ENCODE measurements at places on chromosomes 7 and 10.
A peak's percentile ranks its signal among the peaks of the same experiment; 100 is the strongest.

DNA sequence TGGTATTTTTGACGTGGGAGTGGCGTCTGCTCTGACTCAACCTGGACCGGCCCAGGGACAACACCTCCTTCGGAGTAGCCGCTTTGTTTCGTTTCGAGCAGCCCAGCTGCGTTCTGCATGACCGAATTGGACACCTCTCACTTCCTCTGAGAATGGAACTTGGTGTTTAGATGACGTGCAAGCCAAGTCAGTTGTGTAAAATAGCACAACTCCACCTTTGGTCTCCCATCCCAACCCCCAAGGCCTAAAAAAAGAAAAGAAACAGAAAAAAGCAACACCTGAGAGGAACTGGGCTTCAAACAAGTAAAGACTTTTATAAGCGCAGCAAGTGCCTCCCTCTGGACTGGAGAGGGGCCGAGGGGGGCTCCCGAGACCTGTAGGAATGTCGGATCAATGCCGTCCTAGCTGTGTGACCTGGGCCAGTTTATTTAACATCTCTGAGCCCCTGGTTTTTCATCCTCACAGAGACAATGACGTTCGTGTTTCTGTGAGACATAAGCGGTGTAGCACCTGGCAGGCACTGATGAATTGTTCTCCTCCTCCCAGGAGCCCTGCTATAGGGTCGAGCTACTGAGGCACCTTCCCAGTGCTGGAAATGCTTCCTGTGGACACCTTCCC lies 52.0 kb upstream of the SMNDC1 start:
- DNase-seq = peak; percentile 65

DNA sequence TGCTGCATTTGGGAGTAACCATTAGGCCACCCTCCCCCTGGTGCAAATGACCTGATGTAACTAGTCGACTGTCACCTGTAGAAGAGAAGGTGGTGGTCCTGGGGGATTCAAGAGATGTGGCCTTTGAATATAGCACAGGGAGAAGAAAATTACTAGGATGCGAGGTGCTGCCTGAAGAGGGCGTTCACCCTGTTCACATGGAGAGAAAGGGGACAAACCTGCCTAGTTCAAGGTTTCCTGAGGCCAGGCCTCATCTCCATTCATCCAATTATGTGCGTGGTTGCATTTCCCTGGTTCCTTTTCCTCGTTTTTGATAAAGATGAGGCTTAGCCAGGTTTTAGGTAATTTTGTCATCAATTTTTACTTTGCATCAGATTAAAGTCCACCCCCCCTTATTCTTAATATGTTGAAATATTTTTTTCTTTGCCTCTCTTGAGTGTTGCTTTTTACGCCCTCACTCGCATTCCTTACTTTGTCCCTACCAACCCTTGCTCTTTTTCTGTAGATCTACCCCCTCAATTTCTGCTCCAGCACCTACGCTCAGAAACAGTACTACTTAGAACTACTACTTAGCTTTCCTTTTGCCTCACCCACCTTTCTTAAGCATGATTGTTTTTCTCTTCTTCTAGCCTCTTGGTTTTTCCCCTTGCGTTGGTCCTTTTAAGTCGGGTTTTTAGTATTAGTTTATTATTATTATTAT lies 13.7 kb downstream of the CLCN1 start:
- DNase-seq = no peak

GRCh38 chr7:138913783-138914182 lies 67.4 kb downstream of the KIAA1549 start:
- DNase-seq = no peak

GRCh38 chr7:2080060-2080387 lies 152.7 kb downstream of the MAD1L1 start:
- no peak for DNase-seq

- DNase-seq = no peak
Measured at GRCh38 chr10:75028748-75029147, 82.7 kb upstream of the SAMD8 start.

- no peak for DNase-seq
Measured at GRCh38 chr10:79353726-79354125, 6.5 kb downstream of the PPIF start.

DNA sequence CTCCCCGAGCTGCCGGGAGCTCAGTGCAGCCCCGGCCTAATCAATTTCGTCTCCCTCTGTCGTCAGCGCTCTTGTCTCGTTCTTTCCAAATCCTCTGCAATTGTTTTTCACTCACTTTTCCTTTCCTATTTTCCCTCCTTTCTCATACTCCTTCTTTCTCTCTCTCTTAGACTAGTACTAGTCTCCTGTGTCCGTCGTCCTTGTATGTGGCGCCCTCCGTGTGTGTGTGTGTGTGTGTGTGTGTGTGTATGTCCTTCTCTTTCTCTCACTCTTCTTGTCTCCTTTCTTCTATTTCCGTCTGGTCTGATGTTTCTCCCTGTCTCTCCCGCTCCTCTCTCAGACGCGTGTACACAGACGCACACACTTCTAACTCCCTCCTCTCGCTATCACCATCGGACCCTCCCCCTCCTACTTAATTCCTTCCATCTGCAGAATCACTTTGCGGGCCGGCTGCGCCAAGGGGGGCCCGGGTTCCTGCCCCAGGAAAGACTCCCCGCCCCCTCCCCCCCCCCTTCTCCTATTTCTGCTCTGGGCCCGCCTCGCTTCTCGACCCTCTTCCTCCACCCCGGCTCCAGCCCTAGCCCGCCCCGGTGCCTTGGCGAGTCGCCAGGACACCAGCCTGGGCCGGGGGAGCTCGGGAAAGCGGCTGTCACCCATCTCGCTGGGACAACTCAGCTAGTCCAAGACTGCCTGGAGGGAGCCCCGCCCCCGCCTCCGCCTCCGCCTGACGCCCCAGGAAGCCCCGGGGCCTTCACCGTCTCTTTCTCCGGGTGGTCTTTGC lies 743 bp upstream of the ZCCHC24 start:
- DNase-seq = no peak

DNA sequence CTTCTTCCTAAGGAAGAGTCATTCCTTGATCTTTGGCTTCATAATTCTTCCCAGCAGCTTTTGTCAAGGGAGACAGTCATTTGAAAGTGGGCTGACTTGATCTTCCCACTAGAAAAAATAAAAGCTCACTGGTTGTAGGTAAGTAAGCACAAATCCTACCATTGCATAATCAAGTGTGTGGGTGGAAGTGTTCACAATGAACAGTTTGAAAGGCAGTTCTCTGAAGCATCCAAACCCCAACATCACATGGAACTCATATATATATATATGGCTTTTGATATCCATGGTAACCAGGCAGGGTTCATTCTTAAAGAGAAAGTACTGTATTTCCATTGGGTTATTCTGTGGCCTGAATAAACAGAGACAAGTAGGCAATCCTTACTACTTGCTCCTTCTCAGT lies 51.6 kb downstream of the ARMH3 start:
- no peak for DNase-seq

DNA sequence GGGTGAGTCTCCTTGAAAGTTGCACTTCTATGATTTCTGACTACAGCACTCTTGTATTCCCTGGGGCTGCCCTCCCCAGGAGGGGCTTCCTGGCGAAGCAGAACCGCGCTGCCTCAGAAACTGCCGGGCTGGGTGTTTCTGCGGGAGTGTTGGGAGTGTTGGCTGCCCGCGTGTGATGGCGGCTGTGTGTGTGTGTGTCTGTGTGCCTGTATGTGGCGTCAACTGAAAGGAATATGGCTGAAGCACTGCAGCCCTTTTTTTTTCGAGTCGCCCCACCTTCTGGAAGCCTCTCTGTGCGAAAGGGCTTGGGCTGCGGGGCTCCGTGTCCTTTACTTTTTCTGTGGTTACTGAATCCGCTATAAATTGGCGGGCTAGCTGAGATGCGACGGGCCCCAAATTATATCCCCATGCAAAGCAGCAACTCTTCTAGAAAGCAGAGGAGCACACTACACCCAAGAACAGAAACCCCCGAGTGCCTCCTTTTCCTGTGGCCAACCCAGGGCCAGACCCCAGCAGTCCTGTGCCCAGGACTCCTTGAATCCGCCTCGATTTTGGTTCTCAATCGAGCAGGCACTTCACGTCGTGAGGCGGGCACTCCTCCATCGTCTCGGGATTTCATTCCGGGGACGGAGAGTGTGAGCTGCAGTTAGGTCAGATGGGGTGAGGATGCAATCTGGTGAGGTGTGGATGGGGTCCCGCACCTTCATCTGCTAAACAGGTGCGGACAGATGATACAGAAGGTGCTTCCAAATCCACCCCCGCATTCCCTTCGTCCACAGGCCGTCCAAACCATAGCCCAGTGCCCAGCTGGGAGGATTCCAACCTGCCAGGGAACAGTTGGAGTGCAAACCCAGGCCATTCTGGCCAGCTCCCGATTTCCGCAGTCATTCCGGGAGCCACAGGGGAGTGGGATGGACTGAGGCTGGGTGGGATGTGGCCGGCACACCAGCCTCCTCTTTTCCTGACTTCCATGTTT lies 22.5 kb upstream of the ZNF273 start:
- no peak for DNase-seq

- no peak for DNase-seq
Measured at GRCh38 chr10:22737587-22737986, 23.2 kb upstream of the PIP4K2A start.

GRCh38 chr7:77944183-77945182 lies 145.9 kb downstream of the PHTF2 start:
- DNase-seq = no peak

DNA sequence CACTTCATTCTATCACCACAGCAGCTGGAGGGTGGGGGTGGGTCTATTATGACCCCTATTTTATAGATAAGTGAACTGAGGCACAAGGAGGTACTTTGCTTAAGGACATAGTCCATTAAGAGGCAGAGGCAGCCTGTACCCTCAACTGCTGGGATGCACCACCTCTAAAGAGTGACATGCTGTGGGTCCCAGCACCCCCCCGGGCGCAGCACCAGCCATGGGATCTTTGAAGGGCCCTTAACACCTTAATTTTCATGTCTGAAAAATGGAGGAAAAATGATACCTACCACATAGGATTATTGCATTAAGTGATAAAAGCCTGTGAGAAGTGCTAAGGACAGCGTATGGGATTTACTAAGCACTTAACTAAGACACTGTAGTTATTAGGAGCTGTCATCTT lies 15.4 kb downstream of the ADCYAP1R1 start:
- DNase-seq = no peak

DNA sequence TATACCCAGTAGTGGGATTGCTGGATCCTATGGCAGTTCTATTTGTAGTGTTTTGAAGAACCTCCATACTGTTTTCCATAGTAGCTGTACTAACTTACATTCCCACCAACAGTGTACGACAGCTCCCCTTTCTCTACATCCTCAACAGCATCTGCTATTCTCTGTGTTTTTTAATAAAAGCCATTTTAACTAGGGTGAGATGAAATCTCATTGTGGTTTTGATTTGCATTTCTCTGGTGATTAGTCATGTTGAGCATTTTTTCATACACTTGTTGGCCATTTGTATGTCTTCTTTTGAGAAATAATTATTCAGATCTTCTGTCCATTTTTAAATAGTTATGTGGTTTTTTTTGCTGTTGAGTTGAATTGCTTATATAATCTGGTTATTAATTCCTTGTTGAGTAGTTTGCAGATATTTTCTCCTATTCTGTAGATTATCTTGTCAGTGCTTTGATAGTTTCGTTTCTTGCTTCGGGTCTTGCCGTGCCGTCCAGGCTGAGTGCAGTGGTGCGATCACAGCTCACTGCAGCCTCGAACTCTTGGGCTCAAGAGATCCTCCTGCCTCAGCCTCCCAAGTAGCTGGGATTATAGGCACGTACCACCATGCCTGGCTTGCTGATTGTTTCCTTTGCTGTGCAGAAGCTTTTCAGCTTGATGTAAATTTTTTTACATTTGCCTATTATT lies 12.0 kb downstream of the MTG1 start:
- DNase-seq = no peak

DNA sequence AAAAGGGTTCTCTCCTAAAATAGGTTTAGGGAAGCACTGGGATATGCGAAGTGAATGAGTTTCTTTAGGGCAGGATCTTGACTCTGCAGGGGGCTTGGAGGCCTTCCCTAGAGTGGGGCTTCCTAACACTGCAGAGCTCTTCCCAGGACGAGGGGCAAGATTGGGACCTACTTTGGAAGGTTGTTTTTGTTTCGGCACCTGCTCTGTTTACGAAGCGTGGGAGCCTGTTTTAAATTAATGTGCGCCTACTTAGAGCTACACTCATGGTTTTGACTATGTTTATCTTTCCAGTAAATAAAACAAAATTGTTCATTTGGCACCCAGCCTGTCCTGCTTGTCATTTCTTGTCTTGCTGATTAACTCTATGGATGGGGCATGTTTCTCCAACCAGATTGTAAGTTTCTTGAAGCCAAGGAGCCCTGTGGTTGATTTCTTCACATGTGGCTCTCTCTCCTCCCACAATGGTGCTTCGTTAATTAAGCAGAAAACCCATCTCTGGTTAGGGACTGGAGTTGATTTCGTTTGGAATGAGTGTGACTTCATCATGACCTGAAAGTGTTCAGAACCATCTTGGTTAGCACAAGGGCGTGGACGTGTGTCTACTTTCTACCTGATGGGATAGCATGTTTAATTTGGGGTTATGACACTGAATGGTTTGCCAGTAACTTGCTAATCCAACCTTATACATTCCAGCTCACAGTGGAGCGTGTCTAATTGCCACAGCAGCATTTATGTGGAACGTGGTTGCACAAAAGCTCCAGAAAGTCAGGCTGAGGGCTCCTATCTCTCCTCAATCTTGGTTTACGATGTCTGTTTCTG lies 98.1 kb downstream of the TCF7L2 start:
- no peak for DNase-seq

DNA sequence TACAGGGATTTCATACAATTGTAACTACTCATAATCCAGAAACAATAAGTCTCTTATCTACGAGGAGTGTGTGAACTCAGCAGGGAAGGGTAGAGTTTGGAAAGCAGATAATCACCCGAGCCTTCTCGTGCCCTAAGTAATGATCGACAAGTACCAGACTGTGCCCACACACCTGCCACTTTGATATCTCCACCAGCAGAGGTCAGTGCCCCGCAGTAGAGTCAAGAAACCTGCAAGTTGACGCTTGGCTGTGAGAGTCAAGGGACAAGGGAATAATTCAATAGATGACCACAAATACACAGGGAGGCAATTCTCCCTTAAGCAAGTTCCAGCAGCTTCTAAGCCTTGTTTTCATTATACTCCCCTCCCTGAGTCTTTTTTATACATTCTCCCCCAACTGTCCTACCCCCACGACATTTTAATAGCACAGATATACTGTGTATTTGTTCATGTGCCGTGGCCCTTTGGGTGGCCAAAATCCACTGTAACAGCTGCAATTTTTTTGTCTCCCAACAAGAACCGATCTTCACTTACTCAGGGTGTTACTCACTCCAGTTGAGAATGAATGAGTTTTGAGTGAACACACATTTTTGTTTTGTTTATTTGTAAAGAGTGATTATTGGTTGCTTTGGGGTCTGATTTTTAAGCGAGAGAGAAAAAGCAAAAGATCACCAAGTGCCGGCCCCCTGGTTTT lies 106.9 kb upstream of the RHEB start:
- DNase-seq = no peak

- DNase-seq = peak; percentile 49
Measured at GRCh38 chr10:26437637-26438461, at the start of gene APBB1IP. APBB1IP (plus strand) TSS chr10:26438341; CDS start chr10:26492327, 53,986 bp downstream.

DNA sequence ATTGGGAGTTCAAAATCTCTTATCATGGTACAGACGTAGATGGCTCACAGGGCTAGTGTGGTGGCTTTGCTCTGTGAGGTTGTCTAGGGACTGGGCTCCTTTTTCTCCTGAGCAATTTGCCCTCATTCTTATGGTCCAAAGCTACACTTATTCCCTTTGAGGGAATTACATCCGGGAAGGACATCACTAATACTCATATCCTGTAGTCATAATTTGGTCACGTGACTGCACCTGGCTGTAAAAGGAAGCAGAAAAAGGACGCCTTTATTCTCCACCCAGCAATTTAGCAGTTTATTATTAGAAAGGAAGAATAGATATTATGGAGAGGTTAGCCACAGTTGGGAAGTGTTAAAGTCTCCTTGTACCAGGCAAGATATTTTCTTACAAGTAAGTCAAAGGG lies 28.1 kb downstream of the ARID5B start:
- no peak for DNase-seq

- no peak for DNase-seq
Measured at GRCh38 chr7:101783381-101784181, 33.8 kb upstream of the CUX1 start.
